DMS79 (cell line): ENCODE measurements at places on chromosomes 5 and 9.

DNA sequence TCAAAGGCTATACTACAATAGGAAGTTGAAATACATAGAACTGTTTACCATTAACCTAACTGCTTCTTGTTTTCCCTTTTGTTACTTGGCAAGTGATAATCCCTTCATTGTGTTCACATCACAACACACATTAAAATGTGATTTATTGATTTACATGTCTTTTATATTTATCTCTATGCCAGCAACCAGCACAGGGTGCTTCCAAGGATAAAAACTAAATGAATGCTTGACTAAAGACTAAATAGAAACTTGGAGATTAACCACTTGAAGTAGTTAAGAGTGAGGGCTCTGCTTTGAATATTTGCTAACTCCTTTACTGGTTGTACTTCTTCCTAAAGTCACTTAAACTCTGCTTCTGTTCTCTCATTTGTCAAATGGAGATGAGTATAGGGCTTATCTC, 1730.6 kb downstream of the EFNA5 start:
- no peak for DNase-seq

DNA sequence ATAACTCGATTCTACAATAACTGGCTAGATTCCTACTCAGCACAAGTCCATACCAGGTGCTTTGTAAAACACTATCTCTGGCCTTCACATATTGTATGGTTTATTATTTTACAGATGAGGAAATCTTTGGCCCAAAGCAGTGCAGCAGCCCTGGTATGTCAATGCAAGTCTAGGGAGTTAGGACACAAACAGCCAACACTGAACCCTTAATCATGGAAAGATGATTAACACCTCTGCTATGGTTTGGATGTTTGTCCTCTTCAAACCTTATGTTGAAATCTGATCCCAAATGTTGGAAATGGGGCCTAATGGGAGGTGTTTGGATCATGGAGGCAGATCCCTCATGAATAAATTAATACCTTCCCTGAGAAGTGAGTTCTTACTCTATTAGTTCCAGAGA, 76.6 kb downstream of the MAPKAP1 start:
- DNase-seq = no peak

- no peak for DNase-seq
Observed at GRCh38 chr9:130138171-130138653, 34.0 kb upstream of the NCS1 start.

DNA sequence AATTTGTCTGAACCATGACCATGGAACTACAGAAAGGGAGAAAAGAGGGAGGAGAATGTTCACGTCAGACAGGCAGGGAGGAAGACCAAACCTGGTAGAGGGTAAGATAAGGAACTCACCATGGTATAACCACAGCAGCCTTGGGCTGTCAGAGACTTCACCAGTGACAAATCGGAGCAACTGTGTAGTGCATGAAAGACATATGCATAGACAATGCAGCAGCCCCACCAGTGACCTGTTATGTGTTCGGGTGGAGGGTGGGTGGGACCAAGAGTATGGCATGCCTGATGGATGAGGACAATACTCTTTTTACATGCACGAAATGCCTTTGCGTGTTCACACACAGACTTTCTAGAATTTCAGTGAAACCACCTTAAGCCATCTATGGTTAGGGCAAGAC, 221.8 kb upstream of the RASEF start:
- DNase-seq = no peak

- no peak for DNase-seq
Observed at GRCh38 chr5:37886242-37886905, 46.5 kb upstream of the GDNF start.

DNA sequence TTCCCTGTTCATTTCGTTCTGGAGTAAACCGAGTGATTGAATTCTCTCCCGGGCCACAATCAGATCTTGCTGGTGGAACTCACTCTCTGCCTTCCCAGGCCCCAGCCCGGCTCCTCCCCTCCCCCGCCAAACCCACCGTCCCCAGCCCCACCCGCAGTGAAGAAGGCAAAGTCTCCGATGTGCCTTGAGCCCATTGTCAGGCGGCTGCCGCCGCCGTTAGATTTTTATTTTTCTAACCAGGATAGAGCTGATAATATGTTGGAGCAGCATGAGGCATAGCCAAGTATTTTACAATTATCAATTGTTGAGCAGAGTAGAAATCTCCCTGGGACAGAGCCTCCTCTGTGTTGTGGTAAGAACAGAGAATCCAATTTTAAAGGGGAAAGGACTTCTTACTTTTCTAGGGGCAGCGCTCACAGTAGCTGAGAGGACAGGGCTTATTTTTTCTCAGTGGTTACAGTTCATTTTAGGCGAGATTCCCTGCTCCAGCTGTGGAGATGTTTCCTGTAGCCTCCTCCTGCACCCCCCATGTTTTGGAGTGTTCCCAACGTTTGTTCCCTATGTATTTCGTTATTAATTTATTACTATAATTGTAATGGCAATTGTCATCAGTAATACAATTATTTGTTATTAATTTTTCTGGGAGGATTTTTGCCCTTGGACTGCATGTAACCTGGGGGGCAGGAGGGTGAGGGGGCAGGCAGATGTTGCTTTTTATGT, 1.3 kb downstream of the PSAT1 start:
- no peak for DNase-seq

DNA sequence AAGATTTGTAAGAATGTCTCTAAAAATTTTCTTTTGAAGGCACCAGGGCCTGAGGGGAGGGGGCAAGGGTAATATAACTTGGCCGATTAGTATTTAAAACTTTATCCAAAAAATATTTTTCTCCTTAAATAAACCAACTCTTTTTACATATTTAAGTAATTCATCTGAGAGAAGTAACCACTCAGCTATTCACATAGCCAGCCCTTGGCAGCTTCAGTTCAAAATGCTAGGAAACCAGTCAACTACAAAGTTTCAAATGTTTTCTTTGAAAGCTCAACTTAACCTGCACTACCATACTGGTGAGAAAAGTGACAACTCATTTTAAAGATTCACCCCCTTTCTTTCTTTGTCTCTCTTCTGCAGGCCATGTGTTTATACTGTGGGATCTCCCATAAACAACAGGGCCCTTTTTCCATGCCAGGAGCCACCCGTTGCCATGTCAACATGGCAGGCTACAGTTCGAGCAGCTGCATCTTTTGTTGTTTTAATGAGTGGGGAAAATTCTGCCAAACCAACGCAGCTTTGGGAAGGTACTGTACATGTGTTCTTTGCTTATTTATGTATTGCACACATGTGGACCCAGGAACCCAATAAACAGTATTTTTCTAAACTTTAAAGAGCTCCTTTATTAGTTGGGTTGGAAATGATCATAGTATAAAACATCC, 46.3 kb downstream of the AOPEP start:
- DNase-seq = no peak

DNA sequence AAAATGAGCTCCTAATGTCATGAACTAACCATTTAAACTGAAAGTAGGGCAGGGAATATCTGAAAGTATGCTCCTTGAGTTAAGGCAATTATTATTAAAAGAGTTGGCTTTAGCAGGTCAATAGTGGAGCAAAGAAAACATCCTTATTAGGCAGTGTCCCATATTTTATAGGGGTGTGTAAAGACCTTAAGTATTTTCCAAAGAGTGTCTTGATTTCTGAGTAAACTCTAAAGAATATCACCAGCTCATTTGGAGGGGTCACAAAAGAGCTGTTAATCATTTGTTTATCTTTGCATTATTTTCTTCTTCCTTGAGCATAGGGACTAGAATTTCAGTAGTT, 109.3 kb downstream of the MUSK start:
- DNase-seq = no peak

DNA sequence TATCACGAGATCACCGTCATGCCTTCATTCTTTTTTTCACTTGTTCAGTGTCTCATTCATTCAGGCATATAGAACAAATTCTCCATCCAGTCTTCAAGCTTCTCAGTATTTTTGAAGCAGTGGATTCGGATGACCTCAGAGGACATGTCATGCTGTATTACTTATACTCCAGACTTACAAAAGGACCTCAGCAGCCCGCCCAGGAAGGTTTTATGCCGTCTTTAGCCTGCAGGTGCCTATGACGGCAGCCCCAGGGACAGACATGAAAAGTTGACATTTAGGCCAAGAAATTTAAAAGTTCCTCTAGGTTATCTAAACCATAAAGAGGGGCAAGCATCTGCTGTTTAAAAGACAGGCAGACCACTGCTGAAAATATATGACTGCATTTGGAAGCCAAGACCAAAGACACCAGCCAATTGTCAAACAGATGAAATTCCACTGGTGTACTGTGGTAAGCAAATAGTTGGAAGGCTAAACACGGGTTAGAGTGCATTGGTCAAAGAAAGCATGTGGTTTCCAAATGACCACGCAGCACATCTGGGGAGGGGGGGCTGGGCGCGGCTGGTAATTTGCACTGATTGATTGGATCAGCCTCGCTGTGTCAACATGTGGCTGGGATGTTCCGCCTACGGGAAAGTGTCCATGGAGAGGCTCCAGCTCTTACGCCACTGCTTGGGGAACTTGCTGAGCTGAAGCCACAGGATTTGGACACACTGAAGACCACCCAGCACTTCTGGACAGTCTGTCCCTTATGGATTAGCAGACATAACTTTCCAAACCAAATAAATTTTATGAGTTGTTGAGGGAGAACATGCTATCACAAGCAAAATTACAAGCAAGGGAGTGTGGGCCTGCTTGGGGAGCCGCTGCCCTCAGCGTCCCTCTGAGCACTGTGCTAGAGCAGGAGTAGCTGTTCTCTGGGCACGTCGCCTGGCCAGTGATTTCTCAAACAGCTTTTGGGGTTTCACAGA, 173.6 kb downstream of the FANCC start:
- no peak for DNase-seq

GRCh38 chr9:91033797-91034196, 232.2 kb downstream of the SYK start:
- DNase-seq = no peak

GRCh38 chr5:96384353-96384752, 48.7 kb downstream of the PCSK1 start:
- no peak for DNase-seq

GRCh38 chr5:137932800-137933199, 43.5 kb downstream of the PKD2L2 start:
- DNase-seq = no peak

GRCh38 chr5:119743927-119744326, 114.6 kb downstream of the FAM170A start:
- DNase-seq = no peak

DNA sequence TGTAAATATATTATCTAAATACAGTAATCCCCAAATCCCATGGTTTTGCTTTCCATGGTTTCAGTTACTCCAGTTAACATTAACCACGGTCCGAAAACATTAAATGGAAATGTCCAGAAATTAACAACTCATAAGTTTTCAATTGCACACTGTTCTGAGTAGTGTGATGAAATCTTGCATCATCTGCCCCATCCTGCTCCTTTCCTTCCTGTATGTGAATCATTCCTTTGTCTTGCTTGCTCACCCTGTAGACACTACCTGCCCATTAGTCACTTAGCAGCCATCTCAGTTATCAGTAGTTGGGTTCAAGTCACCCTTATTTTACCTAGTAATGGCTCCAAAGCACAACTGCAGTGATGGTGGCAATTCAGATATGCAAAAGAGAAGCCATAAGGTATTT, 1568.5 kb upstream of the WWC1 start:
- no peak for DNase-seq

DNA sequence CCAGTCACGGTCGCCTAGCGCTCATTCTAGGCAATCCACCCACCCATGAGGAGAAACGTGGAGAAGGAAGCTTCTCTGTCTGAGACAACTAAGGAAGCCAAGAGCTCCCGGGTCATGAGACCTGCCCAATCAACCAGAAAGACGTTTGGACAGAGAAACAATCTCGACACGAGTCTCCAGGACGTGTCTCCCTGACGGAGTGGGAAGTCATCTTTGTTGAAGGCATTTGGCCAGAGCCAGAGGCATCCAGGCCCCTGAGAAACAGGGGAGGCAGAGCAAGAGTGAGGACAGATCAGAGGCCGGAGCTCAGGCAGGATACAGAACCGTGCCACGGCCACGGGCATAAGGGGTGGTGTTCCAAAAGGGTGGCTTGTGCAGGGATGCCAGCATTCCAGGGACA, 479.0 kb downstream of the SPATA31A7 start:
- no peak for DNase-seq

DNA sequence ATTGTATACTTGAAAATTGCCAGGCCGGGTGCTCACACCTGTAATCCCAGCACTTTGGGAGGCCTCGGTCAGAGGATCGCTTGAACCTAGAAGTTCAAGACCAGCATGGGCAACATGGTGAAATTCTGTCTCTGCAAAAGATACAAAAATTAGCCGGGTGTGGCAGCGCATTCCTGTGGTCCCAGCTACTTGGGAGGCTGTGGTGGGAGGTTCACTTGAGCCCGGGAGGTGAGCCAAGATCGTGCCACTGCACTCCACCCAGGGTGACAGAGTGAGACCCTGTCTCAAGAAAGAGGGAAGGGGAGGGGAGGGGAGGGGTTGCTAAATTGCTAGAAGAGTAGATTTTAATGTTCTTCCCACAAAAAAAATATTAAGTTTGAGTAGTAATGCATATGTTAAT, 53.2 kb downstream of the FNBP1 start:
- no peak for DNase-seq

DNA sequence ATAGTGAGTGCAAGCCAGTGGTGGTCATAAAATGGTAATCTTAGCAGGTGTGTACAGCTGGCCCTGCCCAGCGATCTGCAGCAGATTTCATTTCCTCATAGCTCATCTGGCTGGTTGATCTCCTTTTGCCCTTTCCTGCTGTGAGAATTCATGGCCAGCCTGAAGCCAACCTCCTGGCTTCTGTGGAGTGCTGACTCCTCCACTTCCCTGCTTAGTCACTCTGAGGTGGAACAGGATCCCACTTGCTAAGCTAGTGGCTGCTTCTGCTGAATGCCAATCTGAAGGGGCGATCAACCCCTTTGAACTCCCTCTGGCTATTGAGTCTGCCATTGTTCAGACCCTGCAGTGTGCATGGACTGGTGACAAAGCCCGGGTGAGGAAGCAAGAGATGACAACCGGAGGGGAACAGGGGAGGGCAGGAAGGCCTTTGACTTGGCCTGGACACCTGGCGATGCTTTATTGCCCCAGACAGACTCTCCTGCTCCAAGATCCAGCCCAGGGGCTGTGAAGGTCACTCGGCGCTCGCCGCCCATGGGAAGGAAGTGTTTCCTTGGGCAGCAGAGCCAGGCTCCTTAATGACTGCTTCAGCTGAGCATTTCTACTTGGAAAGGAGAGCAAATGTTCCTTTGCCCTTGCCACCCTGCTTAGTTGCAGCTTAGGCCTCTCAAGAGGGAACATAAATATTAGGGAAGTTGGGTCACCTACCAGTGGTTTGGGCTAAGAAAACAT, 341.1 kb downstream of the ZSWIM6 start:
- no peak for DNase-seq

DNA sequence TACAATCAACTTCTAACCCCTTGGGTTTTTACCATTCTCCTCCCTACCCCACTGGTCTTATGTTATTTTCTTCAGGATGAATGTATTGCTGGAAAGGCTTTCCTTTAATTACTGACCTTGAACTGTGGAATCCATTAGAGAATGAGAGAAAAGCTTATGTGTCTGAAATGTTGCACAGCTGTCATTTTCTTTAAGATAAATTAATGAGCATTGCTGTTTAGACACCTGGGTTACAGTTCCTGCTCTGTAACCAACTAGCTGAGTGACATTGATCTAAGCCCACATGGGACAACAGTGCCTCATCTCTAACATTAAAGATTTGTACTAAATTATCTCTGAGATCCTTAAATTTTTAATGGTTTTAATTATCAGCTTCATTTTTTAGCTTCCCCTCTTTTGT, 507.0 kb downstream of the TAF11L14 start:
- DNase-seq = no peak
